ENCODE measurements at places on chromosomes 6 and 20.

- no peak for DNase-seq
These were observed 38.0 kb downstream of the CD40 start for GRCh38 chr20:46156065-46156464.

- DNase-seq: no peak
These were observed 173.2 kb downstream of the CDH26 start for GRCh38 chr20:60131375-60131774.

DNA sequence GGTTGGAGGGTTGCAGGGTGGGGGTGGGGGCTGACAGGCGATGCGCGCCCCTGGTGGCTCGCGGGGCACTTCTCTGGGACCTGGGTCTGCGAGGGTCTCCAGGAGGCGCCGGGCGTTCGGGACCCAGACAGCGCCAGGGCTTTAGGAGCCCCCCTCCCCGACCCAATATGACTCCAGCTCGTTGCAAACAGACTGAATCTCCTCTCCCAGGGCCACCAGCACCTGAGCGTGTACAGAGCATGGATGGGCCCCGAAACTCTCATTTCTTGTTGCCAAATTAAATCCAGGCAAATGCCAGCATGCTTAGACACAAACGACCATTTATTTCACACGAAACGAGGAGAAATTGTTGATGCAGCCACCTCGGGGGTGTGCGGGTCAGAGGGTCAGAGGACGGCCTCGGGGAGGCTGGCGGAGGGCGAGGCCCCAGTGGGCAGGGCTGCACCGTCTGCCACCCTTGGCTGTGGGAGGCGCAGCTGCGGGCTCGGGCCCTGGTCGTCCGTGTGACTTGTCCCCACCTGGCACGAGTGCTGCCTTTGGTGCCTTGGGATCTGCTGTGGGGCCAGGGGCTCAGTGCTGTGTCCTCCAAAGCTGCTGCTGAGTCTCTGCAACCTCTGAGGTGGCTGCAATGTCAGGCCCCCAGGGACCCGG is 20.9 kb upstream of the GATA5 start:
- peak; percentile 32 for DNase-seq

DNA sequence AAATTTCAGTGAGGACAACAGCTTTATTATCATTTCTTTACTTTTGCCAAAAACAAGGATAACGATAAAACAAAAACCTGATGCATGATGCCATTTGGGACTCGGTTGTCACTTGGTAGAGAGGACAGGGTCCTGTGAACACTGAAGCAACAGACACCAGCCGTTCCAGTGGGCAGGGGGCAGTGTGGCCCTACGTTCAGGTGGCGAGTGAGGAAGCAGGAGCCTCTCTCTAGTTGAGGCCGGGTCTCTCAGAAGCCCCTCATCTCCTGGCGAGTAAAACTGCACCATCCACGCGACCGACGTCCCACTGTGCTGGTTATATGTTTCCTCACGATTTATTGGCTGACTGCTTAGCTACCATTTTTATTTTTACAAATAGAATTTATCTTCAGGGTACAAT is 231.6 kb downstream of the THBS2 start:
- DNase-seq: no peak

DNA sequence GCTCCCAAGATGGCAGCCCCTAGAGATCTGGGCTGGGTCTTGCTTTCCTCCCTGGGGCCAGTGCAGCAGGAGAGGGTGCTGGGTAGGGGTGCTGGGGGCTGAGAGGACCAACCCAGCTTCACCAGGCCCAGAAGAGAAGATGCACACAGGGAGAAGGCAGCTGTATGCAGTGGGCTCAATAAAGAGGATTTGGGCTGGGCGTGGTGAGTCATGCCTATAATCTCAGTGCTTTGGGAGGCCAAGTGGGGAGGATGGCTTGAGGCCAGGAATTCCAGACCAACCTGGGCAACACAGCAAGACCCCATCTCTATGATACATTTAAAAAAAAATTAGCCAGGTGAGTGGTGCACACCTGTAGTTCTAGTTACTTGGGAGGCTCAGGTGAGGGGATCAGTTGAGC is 25.7 kb upstream of the EMILIN3 start:
- no peak for DNase-seq

- DNase-seq: peak; percentile 23
These were observed 5.3 kb upstream of the TCP11 start for GRCh38 chr6:35146453-35146852.
